ENCODE measurements at places on chromosomes 7 and 10.

GRCh38 chr10:34473174-34474008 lies 341.7 kb downstream of the PARD3 start:
- no peak for DNase-seq

DNA sequence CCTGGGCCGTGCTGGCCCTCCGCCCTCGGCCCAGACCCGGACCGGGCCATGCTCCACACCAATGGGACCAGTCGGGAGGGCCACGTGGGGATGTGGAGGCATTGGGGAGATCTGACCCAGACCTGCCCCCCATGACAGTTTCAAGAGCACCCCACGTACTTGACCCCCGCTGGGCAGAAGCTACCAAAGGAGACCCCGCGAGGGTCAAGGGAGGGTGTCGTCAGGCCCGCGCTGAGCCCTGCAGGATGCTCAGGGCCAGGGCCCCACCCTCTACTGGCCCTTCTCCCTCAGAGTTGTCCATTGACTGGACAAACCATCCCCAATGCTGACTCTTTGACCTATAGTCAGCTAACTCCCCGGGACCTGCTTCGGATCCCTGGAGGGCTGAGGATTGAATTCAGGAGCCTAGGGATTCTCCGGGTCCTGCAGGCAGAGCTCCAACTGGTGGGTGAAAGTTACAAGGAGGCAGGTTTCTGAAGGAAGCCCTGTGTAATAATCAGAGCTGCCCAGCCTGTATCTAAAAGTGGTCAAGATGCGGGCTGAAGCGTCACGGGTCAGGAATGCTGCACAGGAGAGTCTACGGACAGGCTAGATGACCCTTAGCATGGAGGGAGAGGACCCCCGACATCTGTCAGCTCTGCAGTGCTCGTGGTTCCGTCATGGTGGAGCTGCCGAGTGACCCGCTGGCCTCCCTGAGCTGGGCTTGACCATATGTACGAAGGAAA lies 498 bp upstream of the CALHM2 start:
- no peak for DNase-seq

DNA sequence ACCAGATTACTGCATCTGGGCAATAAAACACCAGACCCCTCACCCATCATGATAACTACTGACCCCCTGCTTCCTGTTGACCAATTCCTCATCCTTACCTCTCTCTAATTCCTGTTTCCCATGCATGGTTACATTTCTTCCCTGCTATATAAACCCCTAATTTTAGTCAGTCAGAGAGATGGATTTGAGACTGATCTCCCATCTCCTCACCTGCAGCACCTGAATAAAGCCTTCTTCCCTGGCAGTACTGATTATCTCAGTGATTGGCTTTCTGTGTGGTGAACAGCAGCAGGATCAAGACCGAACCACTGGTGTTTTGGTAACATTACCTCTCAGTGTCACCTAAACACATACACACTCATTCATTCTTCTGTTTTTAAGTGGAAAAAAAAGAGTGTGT lies 41.2 kb upstream of the SVIL start:
- DNase-seq: no peak

DNA sequence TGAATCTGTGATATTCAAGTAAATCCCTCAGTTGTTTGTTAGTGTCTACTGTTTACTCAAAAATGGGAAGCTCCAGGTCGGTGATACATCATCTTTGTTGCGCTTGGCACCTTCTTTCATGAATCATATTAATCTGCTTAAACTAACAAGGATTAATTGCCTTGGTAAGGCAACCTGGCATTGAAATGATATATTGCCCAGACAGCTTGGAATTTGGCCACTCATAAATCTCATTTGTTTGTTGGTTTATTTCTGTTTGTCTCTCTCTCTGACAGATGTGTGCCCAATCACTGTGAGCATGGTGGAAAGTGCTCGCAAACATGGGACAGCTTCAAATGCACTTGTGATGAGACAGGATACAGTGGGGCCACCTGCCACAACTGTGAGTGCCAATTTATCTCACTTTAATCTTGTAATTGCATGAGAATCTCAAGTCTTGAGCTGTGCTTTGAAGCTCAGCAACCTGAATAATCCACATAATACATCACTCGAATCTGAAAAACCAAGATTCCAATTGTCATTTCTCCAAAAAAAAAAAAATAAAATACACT lies 1104.8 kb upstream of the C7orf33 start:
- DNase-seq: no peak

DNA sequence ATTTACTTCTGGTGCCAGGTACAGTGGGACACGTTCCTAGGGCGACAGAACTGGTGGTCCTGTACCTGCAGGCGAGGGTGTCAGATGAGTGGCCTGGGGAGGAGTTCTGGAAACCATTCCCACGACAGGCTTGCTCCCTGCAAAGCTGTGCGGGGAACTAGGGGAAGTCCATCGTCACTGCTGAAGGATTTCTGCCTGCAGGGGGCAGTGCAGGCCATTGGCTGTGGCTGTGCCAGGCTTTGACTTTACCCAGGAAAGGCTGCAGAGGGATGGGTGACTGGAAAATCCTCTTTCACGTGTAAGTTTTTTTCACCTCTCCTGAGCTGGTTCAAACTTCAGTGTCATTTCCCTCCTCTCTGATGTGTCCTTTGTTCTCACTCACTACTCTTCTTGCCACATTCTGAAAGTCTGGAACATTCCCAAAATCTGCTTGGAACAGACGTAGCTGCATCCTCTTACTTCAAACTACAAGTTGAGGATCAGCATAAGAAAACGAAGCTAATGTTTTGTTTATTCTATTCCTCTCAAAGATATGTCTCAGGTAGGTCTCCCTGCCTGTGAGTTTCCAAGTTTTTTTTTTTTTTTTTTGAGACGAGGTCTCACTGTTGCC lies 126.5 kb downstream of the SH2D4B start:
- no peak for DNase-seq

GRCh38 chr10:2335626-2336025 lies 598.3 kb upstream of the ADARB2 start:
- no peak for DNase-seq

- DNase-seq: no peak
These were observed 498.1 kb downstream of the KCNMA1 start for GRCh38 chr10:77139252-77140160.

GRCh38 chr10:70323138-70323696 lies 39.4 kb upstream of the NPFFR1 start:
- no peak for DNase-seq

GRCh38 chr10:60978287-60979115 lies 34.5 kb upstream of the RHOBTB1 start:
- DNase-seq: no peak

DNA sequence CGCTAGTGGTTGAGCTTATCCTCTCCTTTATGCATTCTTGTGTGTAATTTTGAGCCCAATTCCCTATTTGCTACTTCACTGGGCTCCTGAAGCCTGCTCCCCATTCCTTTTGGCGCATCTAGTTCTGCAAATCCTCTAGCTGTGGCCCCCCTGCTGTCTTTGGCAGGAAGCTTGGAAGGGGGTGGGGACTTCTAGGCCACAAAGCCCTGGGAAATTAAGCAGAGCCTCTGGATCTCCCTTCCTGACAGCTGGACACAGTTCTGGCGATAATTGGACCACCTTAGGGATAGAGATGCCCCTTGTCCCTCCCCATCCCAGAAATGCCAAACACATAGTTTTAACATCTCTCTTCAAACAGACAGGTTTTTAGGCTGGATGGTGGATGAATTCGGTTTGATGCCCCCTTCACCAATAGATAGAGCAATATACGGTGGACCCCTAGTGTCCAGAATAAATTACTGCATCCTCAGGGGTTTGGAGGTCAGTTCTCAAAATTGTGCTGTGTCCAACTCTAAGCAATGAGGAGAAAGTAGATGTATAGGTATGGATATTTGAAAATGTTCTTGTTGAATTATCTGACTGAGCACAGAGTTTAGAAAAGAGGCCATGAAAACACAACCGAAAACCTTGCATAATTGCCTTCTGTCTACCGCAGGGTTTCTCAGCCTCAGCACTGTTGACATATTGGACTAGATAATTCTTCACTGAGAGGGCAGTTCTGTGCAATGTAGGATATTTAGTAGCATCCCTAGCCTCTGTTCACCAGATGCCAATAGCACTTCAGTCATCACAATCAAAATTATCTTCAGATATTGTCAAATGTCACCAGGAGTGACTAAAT lies 75.5 kb downstream of the PAPSS2 start:
- no peak for DNase-seq

DNA sequence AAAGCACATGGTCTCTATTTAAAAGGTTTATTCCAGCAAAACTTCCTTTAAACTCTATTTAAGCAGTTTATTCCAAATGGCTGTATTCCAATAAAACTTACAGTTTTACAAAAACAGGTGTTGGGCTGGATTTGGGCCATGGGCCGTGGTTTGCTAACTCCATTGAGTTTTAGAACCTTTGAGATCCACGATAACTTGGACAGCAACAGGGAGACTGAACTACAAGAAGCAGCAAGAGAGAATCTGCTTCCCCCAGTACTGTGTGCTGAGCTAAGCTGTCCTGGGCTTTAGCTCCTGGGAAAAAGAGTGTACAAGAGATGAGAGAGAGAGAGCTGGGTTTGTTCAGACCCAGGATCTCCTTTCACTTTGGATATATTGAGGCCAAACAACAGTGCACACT lies 204.0 kb upstream of the CELF2 start:
- no peak for DNase-seq

- no peak for DNase-seq
These were observed 158.0 kb upstream of the ITGB1 start for GRCh38 chr10:33115738-33116719.

DNA sequence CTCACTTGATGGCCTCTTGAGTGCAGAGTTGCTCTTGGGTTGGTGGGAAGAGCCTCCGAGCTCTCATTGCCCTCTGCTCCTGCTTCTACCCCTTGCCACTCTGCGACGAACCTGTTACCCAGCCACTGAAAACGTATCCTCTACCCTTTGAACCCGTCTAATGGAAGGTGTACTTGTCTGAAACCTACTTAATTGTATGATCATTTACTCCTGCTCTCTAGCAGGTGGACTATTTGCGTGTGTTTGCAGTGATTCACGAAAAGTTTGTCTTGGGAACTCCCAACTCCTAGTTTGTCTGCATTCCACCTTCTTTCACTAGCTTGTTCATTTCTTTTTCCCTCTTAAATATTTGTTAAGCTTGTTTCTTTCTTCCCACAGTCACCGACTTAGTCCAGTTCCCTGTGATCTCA lies 503 bp downstream of the CROT start:
- no peak for DNase-seq

GRCh38 chr10:48526011-48526821 lies 78.7 kb downstream of the ARHGAP22 start:
- DNase-seq: no peak

- DNase-seq: no peak
These were observed 157.8 kb downstream of the SNX10 start for GRCh38 chr7:26449175-26450165.

- no peak for DNase-seq
These were observed 55.1 kb downstream of the VOPP1 start for GRCh38 chr7:55517191-55517633.

- no peak for DNase-seq
These were observed 24.5 kb downstream of the DPYSL4 start for GRCh38 chr10:132211246-132211645.

DNA sequence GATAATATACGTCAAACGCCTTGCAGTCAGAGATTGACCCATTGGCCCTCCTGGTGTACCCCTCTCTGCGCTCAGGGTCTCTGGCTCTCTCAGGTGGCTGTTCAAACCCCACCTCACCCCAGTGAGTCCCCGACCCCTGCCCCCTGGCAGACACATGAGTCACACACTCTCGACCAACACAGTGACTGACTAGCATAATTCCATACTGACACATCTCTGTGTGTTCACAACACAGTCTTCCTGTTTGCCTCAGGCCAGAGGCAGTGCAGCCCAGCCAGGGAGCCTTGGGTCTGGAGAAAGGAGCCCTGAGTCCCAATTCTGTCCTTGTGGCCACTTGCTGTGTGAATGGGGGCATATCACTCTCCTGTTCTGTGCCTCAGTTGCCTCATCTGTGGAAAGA lies 40.1 kb downstream of the PALD1 start:
- DNase-seq: no peak

- no peak for DNase-seq
These were observed 18.6 kb upstream of the ADGRA1 start for GRCh38 chr10:133069033-133069525.

DNA sequence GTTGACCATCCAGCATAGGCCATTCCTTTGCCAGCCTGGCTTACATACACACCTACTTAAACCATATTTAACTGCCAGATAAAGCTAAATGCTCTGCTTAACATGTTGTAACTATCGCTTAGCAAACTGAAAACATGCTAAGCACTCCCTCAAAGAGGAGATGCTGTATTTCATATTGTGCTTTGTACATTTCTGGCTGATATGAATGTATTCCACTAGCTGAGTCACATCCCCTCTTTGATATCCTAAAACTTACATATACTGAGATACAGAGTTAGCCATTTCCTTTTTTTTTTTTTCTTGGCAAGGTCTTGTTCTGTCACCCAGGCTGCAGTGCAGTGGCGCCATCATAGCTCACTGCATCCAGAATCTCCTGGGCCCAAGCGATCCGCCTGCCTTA lies 99.4 kb downstream of the TPST1 start:
- DNase-seq: no peak
